ENCODE measurements at places on chromosomes 4 and X. TPM values are rescaled to one million over a fixed set of nuclear protein-coding genes. Genes with fewer than 3 reads are reported as not detected.

Gene PLCXD1
- total RNA-seq: 12.6 TPM

Gene ELF4
- 28.9 TPM for total RNA-seq

Gene RASL11B
- total RNA-seq: 3.6 TPM

Gene ZNF41
- 4.4 TPM for total RNA-seq

Gene PASD1
- not detected for total RNA-seq

Gene UCP1
- not detected for total RNA-seq

Gene CXorf49
- 70.9 TPM for total RNA-seq

Gene FHDC1
- total RNA-seq: 2.1 TPM

Gene CPLX1
- total RNA-seq: not detected

Gene GPC3
- total RNA-seq: 3.3 TPM

Gene IL2RG
- not detected for total RNA-seq

Gene THAP6
- total RNA-seq: 7.0 TPM

Gene STARD8
- 9.5 TPM for total RNA-seq

Gene VCX2
- total RNA-seq: not detected

Gene PROM1
- total RNA-seq: 41.9 TPM

Gene RBM10
- 41.2 TPM for total RNA-seq

Gene IGFBP7
- total RNA-seq: 1,471 TPM

Gene IL1RAPL2
- total RNA-seq: not detected

Gene CTAG1A
- not detected for total RNA-seq

Gene H2BW2
- total RNA-seq: not detected

Gene TMA16
- 48.8 TPM for total RNA-seq

Gene TLL1
- total RNA-seq: 2.0 TPM

Gene TKTL1
- not detected for total RNA-seq

Gene NIPAL1
- 3.9 TPM for total RNA-seq

Gene ASB11
- total RNA-seq: not detected

Gene NAP1L2
- not detected for total RNA-seq

Gene FAM13A
- 3.0 TPM for total RNA-seq

Gene ALAS2
- not detected for total RNA-seq

Gene AKAP4
- not detected for total RNA-seq

Gene SH2D1A
- total RNA-seq: not detected

Gene MAGEA1
- not detected for total RNA-seq

Gene VGLL1
- 7.8 TPM for total RNA-seq

Gene SMIM31
- total RNA-seq: not detected

Gene PIN4
- 16.8 TPM for total RNA-seq

Gene RGN
- 0.80 TPM for total RNA-seq

Gene MAGIX
- 8.3 TPM for total RNA-seq

Gene ALG13
- 49.1 TPM for total RNA-seq

Gene PDE6B
- 4.1 TPM for total RNA-seq

Gene LDOC1
- 22.3 TPM for total RNA-seq

Gene GLRA3
- total RNA-seq: not detected

Gene TRIM60
- not detected for total RNA-seq

Gene OTC
- not detected for total RNA-seq

Gene ZBED1
- 36.7 TPM for total RNA-seq

Gene CT45A2
- total RNA-seq: not detected

Gene PNMA6F
- not detected for total RNA-seq

Gene CCSER1
- not detected for total RNA-seq

Gene USP17L5
- total RNA-seq: not detected

Gene TRMT10A
- 9.9 TPM for total RNA-seq

Gene NPY2R
- not detected for total RNA-seq

Gene WNK3
- 1.4 TPM for total RNA-seq

Gene GCNA
- 0.52 TPM for total RNA-seq

Gene NUP62CL
- 14.8 TPM for total RNA-seq

Gene GNRHR
- not detected for total RNA-seq

Gene F8A2
- not detected for total RNA-seq

Gene SMIM10L2A
- total RNA-seq: 0.65 TPM

Gene CSN3
- total RNA-seq: not detected

Gene ADH4
- not detected for total RNA-seq

All from epithelial cell of proximal tubule (primary cell).